Fibroblast of pulmonary artery (primary cell): ENCODE measurements at places on chromosomes 2 and 18.

- no peak for DNase-seq
These were observed 23.1 kb downstream of the NABP1 start for GRCh38 chr2:191701029-191701428.

GRCh38 chr2:137976274-137976673 is 12.0 kb downstream of the HNMT start:
- DNase-seq: no peak

DNA sequence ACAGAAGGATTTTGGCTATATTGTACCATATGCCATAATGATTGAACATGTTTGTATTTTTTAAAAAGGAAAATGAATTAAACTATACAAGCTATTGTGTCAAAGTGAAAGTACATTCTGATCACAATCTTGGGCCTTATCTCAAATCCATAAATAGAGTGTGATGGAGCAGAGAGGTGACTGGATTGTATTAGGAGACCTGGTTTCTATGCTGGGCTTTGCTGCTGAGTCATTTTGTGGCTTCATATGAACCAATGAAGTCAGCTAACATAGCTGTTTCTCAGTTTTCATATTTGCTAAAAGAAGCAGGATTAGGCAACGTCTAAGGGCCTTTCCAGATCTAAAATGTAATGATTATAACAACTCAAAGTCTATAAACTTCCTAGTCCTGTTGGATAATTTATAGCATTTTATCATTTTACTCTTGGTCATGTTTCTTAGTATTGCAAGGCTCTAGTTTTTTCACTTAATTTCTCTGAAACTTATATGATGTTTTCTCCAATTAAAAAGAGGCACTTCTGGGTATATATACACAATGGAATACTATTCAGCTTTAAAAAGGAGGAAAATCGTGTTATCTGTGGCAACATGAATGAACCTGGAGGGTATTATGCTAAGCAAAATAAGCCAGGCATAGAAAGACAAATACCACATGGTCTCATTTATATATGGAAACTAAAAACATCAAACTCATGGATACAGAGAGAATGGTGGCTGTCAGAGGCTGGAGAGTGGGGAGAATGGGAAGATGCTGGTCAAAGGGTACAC is 112.3 kb downstream of the MEP1B start:
- DNase-seq: peak; percentile 85

GRCh38 chr2:137031731-137032130 is 266.4 kb downstream of the THSD7B start:
- no peak for DNase-seq

GRCh38 chr18:9413576-9413975 is 61.7 kb upstream of the RALBP1 start:
- peak; percentile 64 for DNase-seq

DNA sequence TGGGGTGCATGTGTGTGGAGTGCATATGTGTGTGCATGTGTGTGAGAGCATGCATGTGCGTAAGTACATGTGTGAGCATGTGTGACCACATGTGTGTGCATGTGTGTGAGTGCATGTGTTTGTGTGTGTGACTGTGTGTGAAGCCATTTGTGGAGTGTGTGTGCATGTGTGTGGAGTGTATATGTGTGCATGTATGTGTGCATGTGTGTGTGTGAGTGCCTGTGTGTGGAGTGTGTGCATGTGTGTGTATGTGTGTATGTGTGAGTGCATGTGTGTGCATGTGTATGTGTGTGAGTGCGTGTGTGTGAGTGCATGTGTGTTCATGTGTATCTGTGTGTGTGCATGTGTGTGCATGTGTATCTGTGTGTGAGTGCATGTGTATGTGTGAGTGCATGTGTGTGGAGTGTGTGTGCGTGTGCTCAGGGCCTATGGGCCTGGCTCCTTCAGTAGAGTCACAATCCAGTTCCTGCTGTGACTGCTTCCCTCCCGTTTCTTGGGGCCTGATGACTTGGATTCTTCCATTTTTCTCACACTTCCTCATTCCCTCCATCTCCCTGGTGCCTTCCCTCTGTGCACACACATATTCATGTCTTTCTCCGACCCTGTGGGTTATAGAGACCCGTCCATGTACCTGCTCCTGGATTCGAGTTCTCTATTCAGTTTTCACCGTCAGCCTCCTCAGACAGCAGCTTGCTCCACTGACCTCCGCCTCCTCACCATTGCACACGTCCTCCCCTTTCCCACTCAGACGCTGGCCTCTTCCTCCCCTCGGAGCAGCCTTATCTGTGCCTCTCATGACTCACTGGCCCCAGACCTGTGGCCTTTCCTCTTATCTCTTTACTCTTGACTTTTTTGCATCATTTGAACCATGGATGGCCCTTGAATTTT is 25.2 kb downstream of the TOGARAM2 start:
- DNase-seq: peak; percentile 36

DNA sequence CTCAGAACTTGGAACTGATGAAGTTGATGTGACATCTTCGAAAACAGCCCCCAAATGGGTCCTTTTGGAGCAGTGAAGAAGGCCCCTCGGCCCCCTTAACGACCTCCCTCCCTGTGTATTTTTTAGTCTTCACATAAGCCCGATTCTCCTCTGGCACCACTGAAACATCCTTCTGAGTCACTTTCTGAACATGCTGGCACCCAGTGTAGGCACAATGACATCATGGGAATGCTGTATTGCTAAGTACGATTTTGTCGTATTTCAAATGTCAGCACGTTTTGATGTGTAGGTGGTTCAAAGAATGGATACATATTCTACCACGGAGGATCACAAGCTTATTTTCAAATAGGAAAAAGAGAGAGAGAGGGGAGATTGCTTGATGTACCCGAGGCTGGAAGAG is 111.7 kb upstream of the RIOK3 start:
- peak; percentile 36 for DNase-seq

- DNase-seq: no peak
These were observed 195.9 kb upstream of the HS6ST1 start for GRCh38 chr2:128514555-128514955.

GRCh38 chr18:61749031-61749430 is 143.8 kb downstream of the RNF152 start:
- no peak for DNase-seq

DNA sequence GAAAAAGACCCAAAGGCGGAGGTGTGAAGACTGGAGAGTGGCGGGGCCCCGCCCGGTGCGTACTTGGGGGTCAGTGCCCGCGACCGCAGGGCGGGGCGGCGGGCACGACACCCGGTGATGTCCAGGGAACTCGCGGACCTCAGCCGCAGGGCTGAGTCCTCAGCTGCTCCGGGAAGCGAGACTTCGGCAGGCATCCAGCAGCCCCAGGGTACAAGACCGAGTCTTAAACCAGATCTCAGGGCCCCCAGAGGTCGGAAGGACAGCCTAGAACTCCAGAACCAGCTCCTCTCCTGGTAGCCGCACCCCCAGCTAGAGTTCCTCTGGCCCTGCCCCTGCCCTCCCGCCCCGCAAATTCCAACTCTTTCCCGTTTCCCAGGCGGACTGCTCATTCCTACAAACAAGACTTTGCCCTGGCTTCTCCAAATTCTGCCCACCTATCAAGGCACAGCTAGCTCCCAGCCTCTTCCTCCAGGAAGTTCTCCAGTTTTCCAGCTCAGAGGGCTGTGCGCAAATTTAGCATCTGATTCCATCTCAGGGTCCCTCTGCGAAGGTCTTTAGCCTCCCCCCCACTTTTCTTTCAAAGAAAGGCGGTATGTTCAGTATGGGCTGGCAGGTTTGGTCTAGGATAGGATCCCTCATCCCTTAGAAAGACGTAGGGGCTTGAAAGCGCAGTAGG is 26.0 kb upstream of the NOTO start:
- DNase-seq: peak; percentile 7

GRCh38 chr2:236956641-236957040 is 129.0 kb upstream of the COPS8 start:
- DNase-seq: no peak

DNA sequence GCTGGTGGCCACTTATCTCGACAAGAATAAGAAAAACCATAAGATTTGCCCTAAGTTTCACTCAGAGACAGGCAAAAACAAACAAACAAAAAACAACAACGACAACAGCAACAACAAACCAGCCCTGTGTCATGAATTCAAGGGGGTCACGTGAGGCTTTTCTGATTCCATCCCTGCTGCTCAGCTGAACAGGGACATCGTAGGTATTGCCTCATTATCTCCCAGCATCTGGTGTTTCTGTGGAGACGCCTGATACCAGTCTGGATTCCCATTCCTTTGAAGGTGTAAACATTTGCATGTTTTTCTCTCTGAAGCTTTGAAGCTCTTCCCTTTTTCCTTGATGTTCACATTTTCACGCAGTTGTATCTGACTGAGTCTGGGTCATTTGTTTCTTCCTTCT is 117.4 kb downstream of the KCNF1 start:
- DNase-seq: no peak

- DNase-seq: no peak
These were observed 50.6 kb downstream of the ALPK2 start for GRCh38 chr18:58578321-58578720.

- DNase-seq: no peak
These were observed 558.9 kb upstream of the FSIP2 start for GRCh38 chr2:185179743-185180142.

DNA sequence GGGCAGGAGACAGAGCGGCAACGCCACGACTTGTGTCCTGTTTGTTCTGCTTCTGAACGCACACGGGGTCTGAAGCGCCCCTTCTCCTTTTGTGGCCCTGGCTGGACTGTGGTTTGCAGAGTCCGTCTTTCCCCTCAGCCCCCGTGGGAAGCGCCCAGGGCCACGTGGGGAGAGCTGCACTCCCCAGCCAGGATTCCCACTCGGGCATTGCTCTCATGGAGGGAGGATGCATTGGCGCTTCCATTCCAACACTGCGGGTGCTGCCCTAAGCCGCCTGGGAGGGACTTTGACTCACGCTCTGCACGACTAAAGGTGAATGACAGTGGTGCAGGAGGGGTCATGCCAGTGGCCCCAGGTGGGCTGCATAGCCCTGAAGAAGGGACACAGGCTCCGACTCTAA is 52.5 kb downstream of the TIMM21 start:
- no peak for DNase-seq

GRCh38 chr2:5834501-5834900 is 142.3 kb downstream of the SOX11 start:
- no peak for DNase-seq

DNA sequence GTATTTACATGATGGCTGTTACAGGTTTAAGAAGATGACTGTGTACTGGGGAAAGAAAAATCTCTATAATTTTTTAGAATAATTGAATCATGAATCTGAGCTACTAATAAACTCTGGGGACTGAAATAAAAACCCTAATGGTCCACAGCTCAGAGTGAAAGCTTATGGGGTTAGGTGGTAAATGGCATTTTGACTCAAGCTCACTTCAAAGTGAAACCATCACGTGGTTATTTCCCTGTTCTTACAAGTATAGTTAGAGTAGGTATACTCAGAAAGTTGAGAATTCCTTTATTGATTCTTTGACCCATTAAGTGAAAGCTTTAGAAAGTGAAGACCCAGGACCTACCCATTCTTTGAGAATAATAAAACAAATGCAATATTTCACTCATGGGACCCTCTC is 626.2 kb upstream of the SETBP1 start:
- DNase-seq: no peak

- DNase-seq: no peak
These were observed 32.6 kb downstream of the CREG2 start for GRCh38 chr2:101354420-101355311.

GRCh38 chr2:223459328-223459939 is 142.7 kb downstream of the SCG2 start:
- DNase-seq: peak; percentile 63

GRCh38 chr2:9400268-9401058 is 22.9 kb downstream of the ITGB1BP1 start:
- no peak for DNase-seq

DNA sequence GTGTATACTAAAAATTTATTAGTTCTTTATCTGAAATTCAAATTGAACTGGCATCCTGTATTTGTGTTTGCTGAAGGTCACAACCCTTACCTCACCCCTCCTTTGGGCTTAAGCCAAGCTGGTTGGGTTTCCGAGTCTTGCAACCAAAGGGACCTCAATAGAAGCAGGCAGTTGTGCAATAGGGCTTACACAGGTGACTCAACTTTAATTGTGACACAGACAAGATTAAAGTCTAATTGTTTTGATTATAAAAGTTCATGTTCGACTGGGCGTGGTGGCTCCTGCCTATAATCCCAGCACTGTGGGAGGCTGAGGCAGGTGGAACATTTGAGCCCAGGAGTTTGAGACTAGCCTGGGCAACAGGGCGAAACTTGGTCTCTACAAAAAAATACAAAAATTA is 71.5 kb downstream of the RAB31 start:
- peak; percentile 57 for DNase-seq

DNA sequence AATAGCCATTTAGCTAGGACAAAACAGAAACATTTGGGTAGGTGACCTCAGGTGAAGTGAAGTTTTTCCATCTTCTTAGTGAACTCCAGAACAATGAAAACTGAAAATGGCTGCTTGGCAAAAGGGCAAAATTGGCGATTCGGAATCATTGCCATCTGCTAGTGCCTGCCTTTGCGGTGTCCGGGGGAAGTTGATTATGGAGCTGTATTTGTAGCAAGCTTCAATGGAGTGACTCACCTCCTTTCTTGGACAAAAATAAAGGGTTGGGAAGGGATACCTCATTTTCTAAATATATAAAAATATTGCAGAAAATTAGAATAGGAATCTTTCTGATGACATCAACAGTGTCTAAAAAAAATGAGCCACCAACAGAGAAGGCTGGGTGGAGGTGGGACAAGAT is 460.5 kb downstream of the TGIF1 start:
- no peak for DNase-seq

DNA sequence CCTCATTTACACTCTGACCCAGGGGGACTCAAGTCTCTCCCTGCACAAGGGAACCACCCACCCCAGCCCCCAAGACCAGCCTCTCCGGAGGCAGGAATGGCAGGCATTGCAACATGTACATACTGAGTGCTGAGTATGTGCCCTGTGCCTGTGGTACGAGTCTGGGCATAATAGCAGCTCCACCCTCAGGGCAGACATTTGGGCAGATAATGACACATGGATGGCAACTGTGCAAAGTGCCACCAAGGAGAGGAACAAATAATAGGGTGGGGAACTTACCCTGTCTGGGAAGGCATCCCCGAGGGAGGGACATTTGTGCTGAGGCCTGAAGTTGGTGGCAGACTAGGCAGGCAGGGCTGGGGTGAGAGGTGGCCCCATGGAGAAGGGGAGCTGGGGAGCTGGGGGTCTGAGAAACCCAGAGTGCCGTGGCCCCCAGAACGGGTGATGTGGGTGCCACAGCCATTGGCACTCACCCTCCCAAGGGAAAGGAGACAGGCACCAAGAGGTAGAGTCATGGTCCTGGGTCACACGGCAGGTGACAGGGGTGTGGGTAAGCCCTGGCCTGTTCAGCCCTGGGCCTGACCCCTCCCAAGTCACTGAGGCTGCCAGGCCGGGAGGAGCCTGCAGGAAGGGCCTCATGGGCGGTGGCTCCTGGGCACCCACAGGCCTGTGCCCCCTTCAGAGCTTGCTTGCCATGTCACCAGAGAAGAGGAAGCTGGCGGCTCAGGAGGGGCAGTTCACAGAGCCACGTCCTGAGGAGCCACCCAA is 15.7 kb upstream of the GPR17 start:
- no peak for DNase-seq
